Endothelial cell of umbilical vein (primary cell): ENCODE measurements at places on chromosomes 6 and 20.

DNA sequence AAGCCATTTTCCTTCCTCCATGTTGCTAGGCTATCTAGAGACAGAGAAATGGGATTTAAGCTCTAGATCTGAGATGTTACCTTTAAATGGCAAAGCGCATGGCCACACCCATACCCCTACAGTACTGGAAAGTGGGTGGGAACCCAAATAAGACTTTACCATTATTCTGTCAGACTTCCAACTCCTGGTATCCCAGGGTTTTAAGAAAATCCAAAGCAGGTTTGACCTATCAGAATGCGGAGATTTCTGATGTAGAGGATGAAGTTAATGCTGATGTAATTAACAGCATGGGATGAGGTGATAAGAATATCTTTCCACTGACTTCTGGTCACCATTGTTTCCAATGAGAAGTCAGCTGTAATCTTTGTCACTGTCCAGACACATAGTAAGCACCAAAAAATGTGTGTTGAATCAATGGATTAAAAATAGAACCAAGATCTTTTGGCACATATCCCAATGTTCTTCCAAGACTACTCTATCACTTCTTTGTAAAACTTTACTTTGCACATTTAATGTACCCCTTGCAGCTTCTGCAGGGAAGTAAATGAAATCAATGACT is 140.8 kb upstream of the INSM1 start:
- no peaks in the 10 kb centered on the region for H3K4me1 ChIP-seq
- H3K27ac ChIP-seq, result no peak overlapping the region
- no peaks in the 10 kb centered on the region for H3K36me3 ChIP-seq

- H3K36me3 ChIP-seq, result no peaks in the 10 kb centered on the region
- peak; percentile 24 for DNase-seq
- no peak overlapping the region for H3K27ac ChIP-seq
- peaks cover 7% of the 10 kb centered on the region for H3K4me1 ChIP-seq
- H3K27me3 ChIP-seq, result peaks cover 19% of the 10 kb centered on the region
Measured at GRCh38 chr20:59221049-59221706, 57.6 kb downstream of the ZNF831 start.

DNA sequence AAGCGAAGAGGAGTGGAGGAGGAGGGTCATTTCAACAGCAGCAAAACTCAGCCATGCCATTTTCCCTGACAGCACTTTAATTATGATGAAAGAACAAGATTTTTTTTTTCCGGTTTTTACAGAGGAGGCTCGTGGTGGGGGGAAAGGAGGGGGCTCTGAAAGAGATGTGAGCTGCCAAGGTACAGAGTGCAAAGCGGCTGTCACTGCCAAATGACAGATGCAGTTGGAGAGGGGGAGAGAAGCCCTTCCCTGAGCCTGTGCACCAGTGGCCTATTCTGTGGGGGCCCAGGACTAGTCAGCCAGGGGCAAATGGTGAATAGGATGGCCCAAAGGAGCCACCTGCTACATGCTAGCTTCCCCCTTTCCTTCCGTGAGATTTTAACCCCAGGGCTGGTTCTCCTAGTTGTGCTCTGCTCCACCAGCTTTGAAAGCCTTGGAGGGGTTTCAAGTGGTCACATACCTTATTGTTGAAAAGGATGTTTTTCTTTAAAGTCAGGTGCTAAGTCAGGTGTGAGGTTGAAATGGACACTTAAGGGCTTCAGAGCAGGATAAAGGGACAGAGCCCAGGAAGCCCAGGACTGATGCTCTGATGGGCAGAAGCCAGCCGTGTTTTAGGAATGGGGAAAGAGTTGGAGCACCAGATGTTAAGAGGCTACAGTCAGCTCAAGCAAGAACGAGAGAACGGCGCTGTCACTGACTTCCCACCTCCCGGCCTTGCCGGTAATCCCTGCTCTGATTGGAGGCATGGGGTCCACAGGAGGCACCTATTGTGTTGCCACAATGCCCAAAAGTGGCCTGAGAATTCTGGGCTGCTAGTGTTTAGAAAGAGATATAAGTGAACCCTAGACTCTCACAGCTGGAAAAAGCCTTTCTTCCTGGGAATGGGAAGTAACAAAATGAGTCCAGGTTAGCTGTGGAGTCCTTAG is 24.8 kb downstream of the GNAS start:
- no peak overlapping the region for H3K4me3 ChIP-seq
- H3K27ac ChIP-seq, result no peak overlapping the region
- no peak for DNase-seq
- no peaks in the 10 kb centered on the region for H3K36me3 ChIP-seq

GRCh38 chr6:25971187-25971821 is 8.7 kb downstream of the TRIM38 start:
- H3K4me3 ChIP-seq, result no peak overlapping the region
- H3K27ac ChIP-seq, result peak overlapping the region; percentile 89
- DNase-seq, result peak; percentile 90
- H3K36me3 ChIP-seq, result peaks cover 46% of the 10 kb centered on the region

DNA sequence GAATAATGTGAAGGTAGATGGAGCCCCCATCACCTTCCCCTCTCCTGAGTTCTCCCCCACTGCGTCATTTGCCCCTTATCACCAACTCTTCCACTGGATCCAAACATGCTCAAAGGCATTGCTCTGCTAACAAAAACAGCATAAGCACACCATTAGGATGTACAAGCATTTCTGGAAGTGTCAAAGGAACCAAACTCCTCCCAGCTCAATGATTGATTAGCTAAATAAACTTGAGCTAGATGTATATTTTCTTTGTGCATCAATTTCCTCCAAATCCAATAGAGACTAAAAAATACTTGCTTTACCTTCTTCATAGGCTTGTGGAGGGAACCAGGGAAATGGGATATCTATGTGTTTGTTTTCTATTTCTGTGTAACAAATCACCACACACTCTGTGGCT is 248.4 kb upstream of the JARID2 start:
- H3K4me3 ChIP-seq, result no peak overlapping the region
- H3K27me3 ChIP-seq, result no peaks in the 10 kb centered on the region
- no peaks in the 10 kb centered on the region for H3K36me3 ChIP-seq
- DNase-seq, result no peak
- H3K27ac ChIP-seq, result no peak overlapping the region

- DNase-seq, result no peak
- no peak overlapping the region for H3K4me3 ChIP-seq
- H3K36me3 ChIP-seq, result no peaks in the 10 kb centered on the region
- H3K4me1 ChIP-seq, result peaks cover 3% of the 10 kb centered on the region
- no peak overlapping the region for H3K27ac ChIP-seq
- peaks cover 11% of the 10 kb centered on the region for H3K27me3 ChIP-seq
Measured at GRCh38 chr20:1757072-1757471, 99.5 kb upstream of the SIRPG start.

DNA sequence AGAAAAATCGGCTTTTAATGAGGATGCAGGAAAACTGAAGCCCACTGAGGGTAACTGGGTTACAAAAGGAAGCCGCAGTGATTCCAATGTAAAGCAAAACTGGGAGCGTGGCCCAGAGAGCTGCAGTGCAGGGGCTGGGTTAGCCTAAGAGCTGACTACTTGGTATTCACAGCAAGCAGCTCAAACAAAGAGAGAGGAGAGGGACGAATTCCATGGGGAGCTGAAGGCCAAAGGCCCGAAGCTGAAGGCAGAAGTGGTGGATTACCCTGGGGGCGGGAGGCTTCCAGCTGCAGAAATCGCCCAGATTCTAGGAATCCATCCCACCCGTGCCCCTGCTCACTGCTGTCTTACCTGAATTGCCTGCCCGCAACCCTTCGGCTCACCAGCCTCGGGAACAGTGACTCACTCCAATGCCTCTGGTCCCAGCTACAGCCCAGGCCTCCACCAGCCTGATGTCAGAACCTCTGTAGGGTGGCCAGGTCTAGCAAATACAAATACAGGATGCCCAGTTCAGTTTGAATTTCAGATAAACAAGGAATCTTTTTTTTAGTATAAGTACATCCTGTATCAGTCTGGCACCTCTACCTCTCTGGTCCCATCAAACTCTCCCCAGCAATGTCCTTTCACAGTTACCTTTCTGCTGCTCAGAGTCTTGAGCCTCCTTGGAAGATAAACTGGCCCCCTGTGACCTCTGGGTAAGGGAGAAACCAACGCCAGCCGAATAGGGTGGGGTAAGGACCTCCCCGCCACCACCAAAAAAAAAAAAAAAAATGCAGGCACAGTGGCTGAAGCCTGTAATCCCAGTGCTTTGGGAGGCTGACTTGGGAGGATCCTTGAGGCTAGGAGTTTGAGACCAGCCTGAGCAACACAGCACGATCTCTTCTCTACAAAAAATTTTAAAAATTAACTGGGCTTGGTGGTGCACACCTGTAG is 14.6 kb upstream of the ZMYND8 start:
- H3K4me1 ChIP-seq, result no peaks in the 10 kb centered on the region
- H3K36me3 ChIP-seq, result no peaks in the 10 kb centered on the region
- no peak overlapping the region for H3K27ac ChIP-seq
- H3K4me3 ChIP-seq, result no peak overlapping the region

DNA sequence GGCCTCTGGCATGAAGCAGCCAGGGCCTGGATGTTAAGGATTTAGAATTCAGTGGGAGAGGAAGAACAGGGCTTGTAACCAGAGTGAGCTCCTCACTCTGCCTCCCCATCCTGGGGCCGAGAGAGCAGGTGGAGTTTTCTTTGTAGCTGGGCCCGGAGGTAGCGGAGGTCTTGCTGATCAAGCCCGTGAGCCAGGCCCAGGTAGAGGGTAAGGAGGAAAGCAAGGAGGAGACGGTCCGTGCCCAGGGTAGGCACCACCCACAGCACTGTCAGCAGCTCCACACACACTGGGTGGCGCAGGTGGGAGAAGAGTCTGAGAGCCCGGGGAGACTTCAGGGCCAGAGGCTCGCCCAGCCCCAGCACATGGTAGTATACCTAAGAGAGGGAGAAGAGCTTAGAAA is 2.1 kb upstream of the PPP1R18 start:
- H3K4me3 ChIP-seq, result no peak overlapping the region
- DNase-seq, result no peak
- peaks cover 31% of the 10 kb centered on the region for H3K4me1 ChIP-seq
- peak overlapping the region; percentile 93 for H3K27ac ChIP-seq

DNA sequence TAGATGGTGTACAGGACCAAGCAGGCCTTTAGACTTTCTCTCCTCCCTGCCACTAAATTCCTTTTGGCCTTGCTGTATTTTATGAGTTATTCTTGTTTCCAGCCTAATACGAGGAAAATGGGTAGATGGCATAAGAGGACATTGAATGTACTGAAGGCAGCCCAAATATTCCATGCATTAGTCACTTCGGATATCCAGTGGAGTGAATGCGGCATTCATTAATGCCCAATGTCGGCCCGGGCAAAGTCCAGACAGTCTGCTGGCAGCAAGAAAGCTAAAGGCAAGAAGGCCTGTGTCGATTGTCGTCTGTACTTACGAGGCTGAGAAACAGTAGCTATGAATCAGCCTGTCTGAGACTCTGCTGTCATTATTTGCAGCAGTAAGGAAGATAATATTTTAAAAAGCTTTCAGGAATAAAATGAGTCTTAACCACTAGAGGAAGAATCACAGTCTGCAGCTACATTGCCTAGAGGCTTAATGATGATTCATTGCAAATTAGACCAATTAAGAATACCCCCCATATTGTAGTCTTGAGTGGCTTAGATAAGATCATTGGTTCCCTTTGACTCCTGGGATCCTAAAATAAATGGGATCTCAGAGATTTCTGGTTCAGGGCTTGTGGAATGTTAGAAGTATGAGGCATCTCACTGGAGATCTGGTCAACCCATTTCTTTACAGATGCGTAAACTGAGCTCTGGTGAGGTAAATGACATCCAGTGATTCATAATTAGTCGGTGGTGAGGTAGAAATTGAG is 534.1 kb upstream of the JAG1 start:
- no peak overlapping the region for H3K27ac ChIP-seq
- H3K4me1 ChIP-seq, result no peaks in the 10 kb centered on the region
- no peak overlapping the region for H3K4me3 ChIP-seq
- no peaks in the 10 kb centered on the region for H3K36me3 ChIP-seq
- DNase-seq, result no peak

DNA sequence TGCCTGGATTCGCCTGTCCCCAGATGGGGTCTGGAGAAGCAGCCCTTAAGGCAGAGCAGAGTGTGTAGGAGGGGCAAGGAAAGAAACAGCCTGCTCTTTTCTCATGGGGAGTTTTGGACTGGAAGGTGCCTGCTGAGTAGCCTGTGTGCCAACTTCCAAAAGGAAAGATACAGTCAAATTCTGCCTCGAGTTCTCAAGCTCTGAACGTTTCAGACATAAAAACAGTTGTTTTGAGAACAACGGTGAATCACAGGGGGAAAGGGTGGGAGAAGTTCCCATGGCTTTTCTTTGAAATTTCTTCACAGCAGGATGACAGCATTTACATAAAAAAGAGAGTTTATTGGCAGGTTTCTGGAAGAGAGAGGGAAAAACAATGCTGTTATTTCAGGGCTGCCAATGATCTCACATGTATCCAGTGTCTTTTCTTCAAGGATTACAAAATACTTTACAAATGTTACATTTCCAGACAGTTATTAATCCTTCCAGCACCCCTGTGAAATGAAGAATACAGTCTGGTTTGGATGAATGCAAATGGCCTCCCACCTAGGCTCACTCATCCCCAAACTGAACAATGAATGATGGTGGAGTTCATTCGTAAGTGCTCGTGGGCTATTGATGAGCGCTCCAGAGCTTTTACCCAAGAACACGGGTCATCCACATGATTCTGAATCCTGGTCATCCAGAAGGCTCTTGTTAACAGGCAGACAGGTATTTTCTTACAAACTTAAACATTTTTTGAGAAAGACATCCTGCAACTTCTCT is 33.8 kb upstream of the ECI2 start:
- H3K27ac ChIP-seq, result no peak overlapping the region
- H3K36me3 ChIP-seq, result no peaks in the 10 kb centered on the region
- no peaks in the 10 kb centered on the region for H3K27me3 ChIP-seq
- H3K4me3 ChIP-seq, result no peak overlapping the region

DNA sequence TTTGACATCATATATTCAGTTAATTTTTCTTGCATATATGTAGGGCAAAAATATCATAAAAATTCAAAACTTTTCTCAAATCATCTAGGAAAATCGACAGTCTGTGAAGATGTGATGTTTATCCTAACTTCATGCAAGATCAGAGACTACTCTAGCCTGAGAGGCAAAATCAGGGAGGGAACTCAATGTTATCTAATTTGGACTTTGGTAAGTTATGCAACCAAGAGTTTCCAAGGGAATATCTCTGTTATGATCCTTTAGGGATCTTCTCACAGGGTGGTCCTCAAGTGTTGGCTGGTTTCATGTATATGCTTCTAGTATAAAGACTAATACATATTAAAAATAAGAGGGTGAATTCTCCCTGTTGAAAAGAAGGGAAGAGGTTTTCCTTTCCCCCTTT is 723.9 kb downstream of the KHDRBS2 start:
- no peak for DNase-seq
- H3K27me3 ChIP-seq, result no peaks in the 10 kb centered on the region
- H3K4me3 ChIP-seq, result no peak overlapping the region
- no peaks in the 10 kb centered on the region for H3K36me3 ChIP-seq
